ENCODE measurements at places on chromosomes 6 and 20.

GRCh38 chr6:108156938-108157233 lies 8.9 kb upstream of the NR2E1 start:
- no peak for DNase-seq

DNA sequence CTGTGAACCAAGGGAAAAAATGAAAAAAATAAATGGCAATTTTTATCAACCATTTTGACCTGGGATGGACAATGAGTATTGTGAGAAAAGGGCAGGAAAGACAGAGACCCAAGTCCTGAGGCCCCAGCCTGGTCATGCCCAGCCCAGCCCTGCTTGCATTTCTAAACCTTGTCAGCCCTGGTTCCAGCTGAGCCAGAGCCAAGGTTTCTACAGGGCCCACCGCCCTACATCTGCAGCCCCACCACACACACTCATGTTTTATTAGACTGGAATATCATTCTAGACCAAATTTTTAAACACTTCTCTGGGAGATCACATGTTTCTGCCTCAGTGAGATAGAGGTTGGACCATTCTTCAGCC lies 667 bp upstream of the CST9L start:
- no peak for DNase-seq

DNA sequence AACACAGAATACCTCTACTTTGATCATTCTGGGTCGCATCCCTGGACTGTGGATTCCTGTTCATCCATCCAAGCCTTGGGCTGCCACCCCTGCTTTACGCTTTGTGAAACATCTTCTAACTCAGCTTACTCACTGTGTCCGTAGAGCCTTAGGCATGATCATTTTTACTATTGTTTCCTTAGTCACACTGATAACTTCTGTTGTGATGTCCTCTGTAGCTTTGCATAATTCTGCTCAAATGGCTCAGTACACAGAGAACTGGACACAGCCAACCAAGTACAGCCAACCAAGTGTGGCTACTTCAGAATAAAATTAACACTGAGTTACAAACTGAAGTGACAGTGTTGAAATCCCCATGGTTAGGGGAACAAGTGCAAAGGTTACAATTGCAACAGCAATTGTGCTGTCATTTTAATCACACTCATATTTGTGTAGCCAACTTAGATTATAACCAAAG lies 8.6 kb upstream of the FKBP1A start:
- DNase-seq: no peak

- DNase-seq: peak; percentile 2
Measured at GRCh38 chr6:21665392-21666200, 72.0 kb downstream of the SOX4 start.

- DNase-seq: no peak
Measured at GRCh38 chr6:15628499-15629131, 34.2 kb downstream of the DTNBP1 start.

- no peak for DNase-seq
Measured at GRCh38 chr6:135233686-135234491, 52.8 kb downstream of the MYB start.

- DNase-seq: no peak
Measured at GRCh38 chr6:28978959-28979561, 26.1 kb downstream of the ZNF311 start.

Data from ACHN (cell line).